ENCODE measurements at places on chromosomes 11 and 22.

- DNase-seq: no peak
Observed at GRCh38 chr11:116459185-116460045, 313.4 kb downstream of the BUD13 start.

DNA sequence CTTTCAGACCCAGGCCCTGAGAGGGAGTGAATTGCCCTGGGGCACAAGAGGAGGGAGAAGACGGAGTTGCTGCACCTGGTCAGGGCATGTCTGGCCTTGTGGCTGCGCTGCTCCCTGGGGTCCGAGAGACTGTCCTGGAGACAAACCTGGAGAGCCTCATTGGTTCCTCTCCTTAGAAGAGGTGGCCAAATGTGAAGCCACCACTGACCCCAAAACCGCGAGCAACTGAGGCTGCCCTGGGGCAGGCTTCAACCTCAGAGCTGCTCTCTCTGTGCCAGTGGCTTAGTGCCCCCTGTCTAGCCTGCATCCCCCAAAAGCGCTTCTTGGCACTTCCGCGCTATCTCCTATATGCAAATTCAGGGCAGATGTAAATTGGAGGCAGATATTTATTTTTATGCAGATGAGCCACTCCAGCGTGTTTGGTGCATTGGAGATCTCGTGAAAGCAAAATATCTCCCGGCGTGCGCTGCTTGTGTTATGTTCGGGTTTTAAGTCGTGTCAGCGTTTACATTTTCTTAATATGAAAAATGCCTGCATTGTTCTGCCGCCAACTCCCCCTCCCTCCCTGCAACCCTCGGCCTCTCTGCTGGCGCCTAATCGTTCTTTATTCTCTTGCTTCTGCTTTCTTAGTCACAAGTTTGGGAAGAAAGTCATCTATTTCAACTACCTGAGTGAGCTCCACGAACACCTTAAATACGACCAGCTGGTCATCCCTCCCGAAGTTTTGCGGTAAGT is 69.5 kb downstream of the ARHGAP8 start:
- DNase-seq: no peak

DNA sequence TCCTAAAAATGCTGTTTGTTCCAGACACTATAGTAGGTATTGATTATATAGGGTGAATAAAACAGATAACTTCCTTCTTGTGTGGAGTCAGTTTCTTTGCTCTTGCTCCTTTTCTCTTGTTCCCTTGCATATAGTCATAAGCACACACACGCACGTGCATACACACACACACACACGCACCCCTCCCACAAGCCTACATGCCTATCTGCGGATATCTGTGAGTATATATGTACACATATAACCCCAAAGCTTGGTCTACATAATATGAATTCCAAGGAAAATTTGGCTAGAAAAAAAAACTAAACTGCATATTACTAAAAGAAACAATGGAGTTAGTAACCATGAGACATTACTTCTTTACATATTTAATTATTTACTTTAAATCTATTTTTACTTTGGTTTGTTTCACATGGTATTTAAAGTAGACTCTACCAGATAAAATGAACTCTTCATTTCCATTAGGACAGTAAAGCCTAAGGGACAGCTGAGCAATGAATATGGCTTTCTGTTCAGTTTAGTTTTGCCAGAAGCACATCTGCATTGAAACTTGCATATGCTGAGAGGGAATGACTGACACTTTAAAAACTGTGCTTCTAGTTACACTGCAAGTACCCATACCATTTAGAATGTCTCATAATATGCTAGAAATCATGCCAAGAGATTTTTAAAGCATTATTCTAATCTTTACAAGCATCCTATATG is 676.4 kb downstream of the DLG2 start:
- no peak for DNase-seq

DNA sequence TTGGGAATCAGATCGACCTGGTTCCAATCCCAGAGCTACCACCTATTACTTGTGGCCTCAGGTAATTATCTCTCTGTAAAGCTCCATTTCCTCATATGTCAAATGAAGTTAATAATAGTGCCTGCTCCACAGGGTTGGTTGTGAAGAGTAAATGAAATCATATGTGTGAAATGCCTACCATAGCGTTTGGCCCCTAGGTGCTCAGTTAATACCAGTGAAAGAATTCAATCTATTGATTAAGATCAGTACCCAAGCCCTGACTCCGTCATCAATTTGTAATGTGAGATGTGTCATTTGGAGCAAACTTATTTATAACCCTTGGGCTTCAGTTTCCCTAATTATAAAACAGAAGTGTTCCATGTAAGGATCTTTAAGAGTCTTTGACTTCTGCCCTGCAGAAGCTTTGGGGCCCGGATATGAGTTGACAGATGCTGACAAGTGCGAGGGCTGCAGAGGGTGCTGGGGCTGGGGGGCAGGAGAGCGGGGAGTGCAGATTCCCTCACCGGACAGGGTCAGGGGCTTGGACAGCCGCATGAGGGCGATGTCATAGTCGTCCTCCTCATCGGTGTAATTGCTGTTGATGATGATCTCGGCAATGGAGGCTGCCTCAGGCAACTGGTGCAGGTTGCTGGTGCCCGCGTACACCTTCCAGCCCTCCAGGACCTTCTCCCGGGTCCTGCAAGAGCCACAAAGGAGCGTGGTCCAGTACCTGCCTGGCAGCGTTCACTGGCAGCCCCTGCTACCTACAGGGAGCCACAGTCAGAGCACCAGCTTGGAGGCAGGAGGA is 20.9 kb downstream of the TMPRSS13 start:
- DNase-seq: no peak

GRCh38 chr11:119100246-119100970 is 1.2 kb downstream of the DPAGT1 start:
- DNase-seq: no peak

DNA sequence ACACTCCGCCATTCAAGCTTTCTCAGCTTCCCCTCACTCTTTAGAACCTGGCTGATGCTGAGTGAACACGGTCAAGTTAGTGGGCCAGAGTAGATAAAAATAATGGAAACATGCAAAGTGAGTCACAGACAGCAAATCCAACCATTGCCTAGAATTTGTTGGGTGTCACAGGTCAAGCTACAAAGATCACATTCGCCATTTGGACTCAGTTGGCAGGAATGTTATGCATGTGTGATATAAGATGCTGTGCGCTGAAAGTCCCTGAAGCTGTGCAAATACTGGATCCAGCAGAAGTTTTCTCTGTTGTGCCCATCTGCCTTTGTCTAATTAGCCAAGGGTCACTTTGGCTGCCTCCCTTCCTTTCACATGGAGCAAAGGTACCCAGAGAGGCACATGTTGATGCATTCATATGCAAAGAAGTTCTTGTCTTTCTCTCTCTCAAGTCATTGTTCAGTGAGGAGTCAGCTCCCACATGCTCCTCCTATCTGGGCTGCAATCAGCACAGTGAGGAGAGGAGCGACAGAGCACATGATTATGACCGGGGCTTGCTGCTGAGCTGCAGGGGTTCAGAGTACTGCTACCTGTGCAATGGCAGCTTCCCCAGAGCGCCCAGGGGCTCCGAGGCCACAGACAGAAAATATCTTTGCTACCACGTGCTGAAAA is 39.7 kb downstream of the FLI1 start:
- no peak for DNase-seq

DNA sequence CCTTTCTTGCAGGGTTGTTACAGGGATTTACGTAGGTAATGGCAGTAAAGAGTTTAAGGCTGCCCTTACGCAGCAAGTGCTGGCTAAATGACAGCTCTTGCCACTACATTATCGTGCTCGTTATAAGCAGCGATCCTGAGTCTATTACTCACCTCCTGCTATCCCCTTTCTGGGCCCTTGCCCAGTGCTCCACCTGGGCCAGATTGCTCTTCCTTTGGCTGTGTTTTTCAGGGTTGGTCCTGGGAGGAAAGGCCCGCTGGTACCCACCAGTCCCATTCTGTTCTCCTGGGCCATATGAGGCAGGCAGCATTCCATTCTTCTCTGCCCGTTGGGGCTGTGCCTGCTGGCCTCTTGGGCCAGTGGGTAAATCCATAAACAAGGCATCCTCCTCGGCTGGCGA is 87.5 kb downstream of the C11orf58 start:
- DNase-seq: no peak

GRCh38 chr22:22130953-22131608 is 113.5 kb upstream of the VPREB1 start:
- no peak for DNase-seq

- DNase-seq: no peak
Observed at GRCh38 chr11:70584498-70585235, 186.3 kb downstream of the CTTN start.

Measured in stimulated activated CD4-positive, alpha-beta T cell treated with anti-CD3 and anti-CD28 coated beads, Interleukin-2, amount 100 ng/mL, for 24 hours (primary cell).